ENCODE measurements at places on chromosomes 12 and 14. TPM values are rescaled to one million over a fixed set of nuclear protein-coding genes. Genes with fewer than 3 reads are reported as not detected.
A peak's percentile ranks its signal among the peaks of the same experiment; 100 is the strongest.

DNA sequence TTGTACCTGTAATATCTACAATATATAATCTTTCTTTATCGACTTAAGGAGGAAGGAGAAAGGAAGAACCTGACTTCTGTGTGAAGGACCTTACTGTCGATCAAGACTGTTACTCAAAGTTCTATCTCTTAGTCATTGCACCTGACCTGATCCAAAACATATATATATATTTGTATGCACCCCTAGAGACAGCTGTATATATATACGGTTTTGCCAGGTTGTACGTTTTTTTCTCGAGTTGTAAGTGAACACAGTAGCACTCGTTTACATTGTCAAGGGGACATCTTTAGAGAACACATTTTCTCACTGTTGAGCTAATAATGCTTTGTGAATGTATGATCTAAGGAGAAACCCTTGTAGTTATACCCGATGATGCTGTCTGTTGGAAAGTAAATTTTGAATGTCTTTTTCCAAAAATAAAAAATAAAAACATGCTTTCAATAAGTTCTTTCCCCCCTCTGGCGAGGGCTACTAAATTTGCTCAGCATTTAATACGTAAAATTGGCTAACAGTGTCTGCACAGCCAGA lies 536 bp upstream of the SLC35E3 start:
- no peak for DNase-seq
- peaks cover 16% of the 10 kb centered on the region for H3K36me3 ChIP-seq
- H3K4me3 ChIP-seq: peak overlapping the region; percentile 98
- no peaks in the 10 kb centered on the region for H3K27me3 ChIP-seq
- H3K4me1 ChIP-seq: peaks cover 8% of the 10 kb centered on the region

DNA sequence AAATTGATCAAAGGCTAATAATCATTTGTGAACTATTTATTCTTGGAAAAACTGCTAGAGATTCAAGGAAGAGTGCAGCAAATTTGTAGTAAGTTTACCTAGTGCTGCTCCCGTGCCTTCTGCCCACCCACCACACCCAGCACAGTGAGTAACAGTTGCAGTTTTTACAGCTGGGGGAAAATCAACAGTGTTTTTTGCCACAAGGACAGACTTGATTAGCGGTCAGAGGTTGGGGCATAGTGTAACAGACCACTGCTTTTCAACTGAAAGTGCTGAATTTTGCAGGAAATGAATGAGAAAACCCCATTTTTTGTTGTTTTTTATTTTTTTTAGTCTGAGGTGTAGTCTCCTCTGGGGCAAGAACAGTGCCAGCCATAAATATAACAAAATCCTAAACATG lies 7.5 kb upstream of the KLRK1 start:
- no peak for DNase-seq
- no peaks in the 10 kb centered on the region for H3K27me3 ChIP-seq
- peaks cover 30% of the 10 kb centered on the region for H3K4me1 ChIP-seq
- no peak overlapping the region for H3K4me3 ChIP-seq
- H3K36me3 ChIP-seq: peaks cover 6% of the 10 kb centered on the region

DNA sequence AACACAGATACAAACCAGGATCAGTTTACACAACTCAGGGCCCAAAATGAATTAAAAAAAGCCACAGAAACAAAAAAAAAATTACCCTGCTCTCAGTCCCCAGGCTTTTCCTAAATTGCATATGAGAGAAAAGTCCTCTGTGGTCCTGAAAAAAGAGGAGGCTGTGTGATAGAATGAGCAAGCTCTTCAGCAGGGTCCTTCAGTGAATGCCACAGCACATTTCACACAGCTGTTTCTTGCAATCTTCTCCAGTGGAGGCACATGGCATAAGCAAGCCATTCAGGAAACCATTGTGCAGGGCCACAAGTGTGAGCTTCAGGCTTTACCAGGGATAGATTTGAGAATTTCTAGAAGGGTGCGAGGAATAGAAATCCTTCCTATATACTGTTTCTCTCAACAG lies 168.5 kb downstream of the PPM1H start:
- no peaks in the 10 kb centered on the region for H3K27me3 ChIP-seq
- no peak for DNase-seq
- H3K4me3 ChIP-seq: no peak overlapping the region
- H3K4me1 ChIP-seq: peaks cover 39% of the 10 kb centered on the region
- H3K36me3 ChIP-seq: peaks cover 5% of the 10 kb centered on the region

- H3K27me3 ChIP-seq: peaks cover 18% of the 10 kb centered on the region
- no peak overlapping the region for H3K4me3 ChIP-seq
- DNase-seq: no peak
Measured at GRCh38 chr14:101120641-101121507, 217.4 kb upstream of the RTL1 start.

DNA sequence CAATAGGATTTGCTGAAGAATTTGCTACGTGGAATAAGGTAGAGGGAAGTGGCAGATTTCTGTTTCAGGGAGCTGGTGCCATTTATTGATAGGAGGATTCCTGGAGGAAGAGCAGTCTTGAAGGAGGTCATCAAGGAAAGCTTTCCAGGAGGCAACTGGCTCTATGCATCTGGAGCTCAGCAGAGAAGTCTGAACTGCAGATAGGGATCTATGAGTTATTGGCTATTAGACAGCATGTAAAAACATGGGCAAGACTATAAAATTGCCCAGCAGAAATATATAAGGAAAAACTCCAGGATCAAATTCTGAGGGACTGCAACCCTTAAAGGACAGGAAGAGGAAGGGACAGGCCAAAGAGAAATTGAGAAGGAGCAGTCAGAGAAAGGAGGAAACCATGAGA lies 8.9 kb upstream of the RAP1B start:
- no peaks in the 10 kb centered on the region for H3K27me3 ChIP-seq
- no peaks in the 10 kb centered on the region for H3K36me3 ChIP-seq
- no peaks in the 10 kb centered on the region for H3K4me1 ChIP-seq
- DNase-seq: no peak
- no peak overlapping the region for H3K27ac ChIP-seq

DNA sequence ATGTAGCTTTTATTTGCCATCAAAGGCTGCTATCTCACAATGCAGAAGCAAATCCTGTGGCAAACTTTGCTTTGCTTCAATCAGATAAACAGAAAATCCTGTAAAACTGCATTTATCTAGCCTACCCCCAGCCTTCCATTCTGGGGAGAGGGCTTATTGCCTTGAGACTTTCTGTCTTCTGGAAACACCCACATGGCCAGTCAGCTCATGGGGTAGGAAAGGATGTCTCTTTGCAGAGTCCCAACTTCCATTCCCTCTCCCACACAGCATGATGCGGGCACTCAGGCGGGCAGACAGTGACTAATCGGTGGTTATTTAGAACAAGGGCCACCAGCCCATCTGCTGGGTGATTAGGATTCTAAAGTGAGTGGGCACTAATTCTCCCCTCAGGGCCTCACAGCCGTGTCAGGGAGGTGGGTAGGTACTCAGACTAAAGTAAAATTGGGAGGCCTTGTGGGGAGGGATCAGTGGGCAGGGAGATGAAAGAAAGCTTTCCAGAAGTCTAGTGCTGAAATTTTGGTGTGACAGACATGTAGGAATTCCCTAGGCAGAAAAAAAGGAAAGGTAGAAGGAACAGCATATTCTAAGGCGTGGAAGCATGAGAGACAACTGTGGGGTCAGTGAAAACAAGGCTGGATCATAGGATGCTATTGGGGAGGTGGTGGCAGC lies 720.5 kb downstream of the VRK1 start:
- no peaks in the 10 kb centered on the region for H3K4me1 ChIP-seq
- H3K4me3 ChIP-seq: no peak overlapping the region
- no peak overlapping the region for H3K27ac ChIP-seq
- no peaks in the 10 kb centered on the region for H3K27me3 ChIP-seq

DNA sequence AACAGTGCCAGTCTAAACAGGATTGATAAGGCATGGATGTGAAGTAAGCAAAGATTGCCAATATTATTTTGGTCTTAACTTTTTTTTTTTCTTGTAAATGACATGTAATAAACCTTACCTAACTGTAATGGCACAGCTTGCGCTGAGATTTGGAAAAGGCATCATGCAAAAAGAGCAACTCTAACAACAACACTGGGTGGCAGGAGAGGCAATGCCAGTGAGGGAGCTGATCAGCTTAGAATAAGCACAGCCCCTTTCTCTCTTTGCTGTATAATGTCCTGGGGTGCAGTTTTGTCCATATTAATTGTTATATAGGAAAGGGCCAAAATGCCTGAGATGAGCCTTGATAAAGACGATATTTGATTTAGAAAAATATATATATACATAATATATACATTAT lies 1589.7 kb upstream of the FLRT2 start:
- H3K36me3 ChIP-seq: no peaks in the 10 kb centered on the region
- H3K27me3 ChIP-seq: no peaks in the 10 kb centered on the region
- H3K27ac ChIP-seq: no peak overlapping the region
- no peak for DNase-seq

GLIPR1L1 gene
- not detected for total RNA-seq

TAS2R7 gene
- not detected for total RNA-seq
